ENCODE measurements at places on chromosomes 3 and 15.

DNA sequence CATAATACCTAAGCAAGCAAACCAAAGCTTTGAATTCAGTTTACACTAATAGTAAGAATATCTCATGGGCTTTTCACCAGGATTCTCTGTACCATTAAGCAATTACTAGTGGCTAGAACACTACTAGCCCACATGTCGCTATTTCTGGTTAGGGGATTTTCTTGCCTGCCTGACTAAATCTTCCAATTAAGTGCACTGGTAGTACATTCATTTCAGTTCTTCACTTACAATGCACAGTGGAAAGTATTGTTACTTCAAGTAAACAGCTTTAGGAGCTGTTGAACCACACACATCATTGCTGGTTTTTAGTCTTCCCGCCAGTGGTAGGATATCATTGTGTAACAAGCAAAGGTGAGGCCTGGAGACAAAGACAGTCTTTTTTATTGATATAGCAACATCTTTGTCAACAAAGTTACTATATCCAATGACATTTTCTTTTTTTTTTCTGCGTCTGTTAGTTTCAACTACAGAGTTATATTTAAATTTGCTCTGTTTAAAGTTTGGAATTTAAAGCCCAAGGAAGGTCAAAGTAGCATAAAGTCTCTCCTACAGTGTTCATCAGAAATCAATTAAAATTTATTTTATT lies 826.8 kb upstream of the NR2F2 start:
- no peak for DNase-seq

DNA sequence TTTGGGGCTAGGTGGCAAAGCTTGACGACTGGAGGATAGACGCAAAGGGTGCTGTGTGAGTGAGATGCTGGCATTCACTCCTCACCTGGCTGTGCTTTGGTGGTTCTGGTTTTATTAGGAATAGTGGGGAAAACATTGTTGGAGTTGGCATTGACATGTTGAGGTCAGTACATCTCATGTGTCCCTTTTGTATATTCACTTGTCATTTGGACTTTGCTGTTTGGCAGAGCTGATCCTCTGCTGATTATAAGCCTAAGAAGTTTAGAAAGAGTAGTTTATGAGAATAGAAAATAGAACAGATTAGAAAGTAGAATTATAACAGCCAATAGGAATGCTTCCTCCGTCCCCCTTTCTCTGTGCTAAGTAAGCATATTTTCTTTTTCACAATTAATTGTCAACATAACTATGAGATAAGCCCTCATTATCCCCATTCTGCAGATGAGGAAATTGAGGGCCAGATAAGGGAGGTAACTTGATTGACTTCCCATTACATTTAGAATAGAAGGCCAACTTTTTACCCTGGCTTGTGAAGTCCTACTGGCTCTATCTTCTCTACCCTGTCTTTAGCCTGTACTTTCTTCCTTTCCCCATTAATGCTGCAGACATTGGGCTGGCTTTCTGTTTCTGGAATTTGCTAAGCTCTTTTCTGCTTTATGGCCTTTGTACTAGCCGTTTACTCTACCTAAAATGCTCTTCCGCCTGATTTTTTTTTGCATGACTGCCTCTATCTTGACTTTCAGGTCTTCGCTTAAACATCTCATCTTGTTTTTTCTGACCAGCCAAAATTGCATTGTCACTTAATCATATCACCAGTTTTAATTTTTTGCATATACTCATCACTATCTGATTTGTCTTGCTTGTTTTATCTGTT lies 12.8 kb downstream of the ITPR1 start:
- no peak for DNase-seq

GRCh38 chr3:112437146-112438022 lies 61.9 kb downstream of the BTLA start:
- DNase-seq: no peak

- no peak for DNase-seq
These were observed 88.8 kb downstream of the GADL1 start for GRCh38 chr3:30805695-30806094.

- no peak for DNase-seq
These were observed 60.1 kb downstream of the RAD18 start for GRCh38 chr3:8903191-8903590.
